Activated T-helper 1 cell treated with anti-CD3 and anti-CD28 coated beads, Interleukin-2, amount 50 U/mL, for 16 hours (primary cell): ENCODE measurements at places on chromosomes 7 and 10.

DNA sequence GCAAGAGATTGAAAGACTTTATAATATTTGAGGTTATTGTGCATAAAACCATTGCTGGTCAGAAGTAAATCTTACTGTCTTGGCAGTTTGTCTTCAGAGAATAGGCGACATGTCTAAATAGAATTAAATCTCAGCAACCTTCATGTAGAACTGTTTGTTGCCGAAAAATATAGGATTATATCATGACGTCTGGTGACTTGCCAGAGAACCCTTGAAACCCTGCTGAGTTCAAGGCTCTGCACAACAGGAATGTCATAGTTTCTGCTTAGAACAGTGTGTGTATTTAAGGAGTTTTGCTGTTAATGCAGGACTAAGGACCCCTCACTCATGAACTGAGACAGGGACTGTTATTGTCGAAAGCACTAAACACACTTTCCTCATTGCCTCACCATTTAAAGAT lies 206.4 kb upstream of the ETV1 start:
- DNase-seq, result no peak

DNA sequence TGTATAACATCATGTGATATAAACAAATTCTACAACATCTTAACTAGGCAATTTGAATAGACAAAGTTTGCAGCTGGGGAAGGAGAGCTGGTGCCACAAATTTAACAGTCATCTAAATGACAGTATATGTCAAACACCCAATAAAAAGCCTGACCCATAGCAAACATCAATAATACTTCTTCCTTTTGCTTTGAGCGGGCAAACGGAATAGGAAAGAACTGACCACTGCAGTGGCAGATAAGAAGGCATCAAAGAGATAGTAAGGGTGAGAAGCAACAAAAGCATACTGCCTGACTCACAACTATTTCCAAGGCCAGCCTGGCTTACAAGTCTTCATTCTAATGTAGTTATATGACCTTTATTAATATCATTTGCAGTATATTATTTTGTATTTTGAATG lies 99.9 kb downstream of the LRRN3 start:
- no peak for DNase-seq

DNA sequence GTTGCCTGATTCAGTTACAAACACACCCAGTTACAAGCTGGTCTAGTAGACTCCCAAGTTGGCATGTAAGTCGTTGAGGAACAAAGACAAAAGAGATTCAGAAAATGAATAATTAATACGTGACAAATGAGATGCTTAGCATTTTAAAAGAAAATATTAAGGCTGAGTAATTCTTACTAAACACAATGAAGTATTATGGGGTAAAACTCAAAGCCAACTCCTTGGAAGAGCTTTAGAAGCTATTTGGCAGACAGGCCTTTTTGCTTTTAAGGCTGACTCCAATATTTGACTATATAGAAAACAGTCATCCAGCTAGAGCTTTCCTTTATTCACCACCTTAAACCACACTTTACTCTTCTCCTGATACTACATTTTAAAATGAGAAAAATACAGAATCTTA lies 5.4 kb downstream of the TRDMT1 start:
- no peak for DNase-seq

- DNase-seq, result no peak
These were observed 41.5 kb upstream of the ST7 start for GRCh38 chr7:116911801-116912200.

- no peak for DNase-seq
These were observed 62.7 kb downstream of the GRM3 start for GRCh38 chr7:86706406-86706805.

DNA sequence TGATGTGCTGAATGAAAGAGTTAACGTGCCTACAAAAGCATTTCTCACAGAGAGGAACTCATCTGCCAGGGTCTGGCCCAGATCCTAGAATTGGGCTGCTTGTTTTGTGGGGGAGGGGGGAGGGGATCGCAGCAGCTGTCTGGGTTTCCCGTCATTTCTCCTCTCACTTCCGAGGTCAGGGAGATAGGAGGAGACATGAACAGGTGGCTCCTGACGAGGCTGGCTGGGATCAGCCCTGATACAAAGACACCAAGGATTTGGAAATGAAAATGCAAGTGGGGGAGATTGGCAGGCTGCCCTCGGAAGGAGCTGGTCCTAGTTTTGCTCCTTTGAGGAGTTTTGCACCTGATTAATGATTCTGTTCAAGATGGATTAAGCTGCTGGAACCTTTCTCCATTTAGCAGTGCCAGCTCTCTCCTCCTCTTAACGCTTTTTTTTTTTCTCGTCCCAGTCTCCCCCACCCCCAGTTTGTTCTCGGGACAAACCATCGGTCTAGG lies 86.8 kb upstream of the KMT2C start:
- no peak for DNase-seq

- no peak for DNase-seq
These were observed 97.4 kb downstream of the FGFR2 start for GRCh38 chr10:121500701-121501332.

GRCh38 chr10:61279400-61279799 lies 173.8 kb downstream of the TMEM26 start:
- DNase-seq, result no peak

- no peak for DNase-seq
These were observed 9.2 kb downstream of the TLX1 start for GRCh38 chr10:101140084-101140949.

DNA sequence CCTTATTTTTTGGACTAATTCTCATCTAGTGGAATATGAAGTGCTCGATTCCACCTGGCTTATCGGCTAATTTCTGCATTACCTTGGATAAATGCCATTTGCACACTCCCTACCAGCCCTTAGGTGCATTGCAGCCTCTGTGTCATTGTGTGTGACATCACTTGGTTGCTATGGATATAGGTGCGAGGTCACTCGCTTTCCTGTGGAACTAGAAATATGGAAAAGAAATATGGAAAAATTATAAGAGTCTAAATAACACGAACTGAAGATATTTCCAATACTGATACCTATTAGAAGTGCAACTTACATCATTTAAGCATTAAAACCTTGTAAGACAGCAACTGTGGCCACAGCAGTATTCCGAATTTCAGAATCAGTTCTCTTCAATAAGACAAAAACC lies 2.0 kb downstream of the YWHAG start:
- no peak for DNase-seq
